ENCODE measurements at places on chromosomes 3 and 15. TPM values are rescaled to one million over a fixed set of nuclear protein-coding genes. Genes with fewer than 3 reads are reported as not detected.

Gene IMPG2
- 0.59 TPM for total RNA-seq

Gene MUC20
- 8.7 TPM for total RNA-seq

Gene UBAP1L
- total RNA-seq, result 10.7 TPM

DNA sequence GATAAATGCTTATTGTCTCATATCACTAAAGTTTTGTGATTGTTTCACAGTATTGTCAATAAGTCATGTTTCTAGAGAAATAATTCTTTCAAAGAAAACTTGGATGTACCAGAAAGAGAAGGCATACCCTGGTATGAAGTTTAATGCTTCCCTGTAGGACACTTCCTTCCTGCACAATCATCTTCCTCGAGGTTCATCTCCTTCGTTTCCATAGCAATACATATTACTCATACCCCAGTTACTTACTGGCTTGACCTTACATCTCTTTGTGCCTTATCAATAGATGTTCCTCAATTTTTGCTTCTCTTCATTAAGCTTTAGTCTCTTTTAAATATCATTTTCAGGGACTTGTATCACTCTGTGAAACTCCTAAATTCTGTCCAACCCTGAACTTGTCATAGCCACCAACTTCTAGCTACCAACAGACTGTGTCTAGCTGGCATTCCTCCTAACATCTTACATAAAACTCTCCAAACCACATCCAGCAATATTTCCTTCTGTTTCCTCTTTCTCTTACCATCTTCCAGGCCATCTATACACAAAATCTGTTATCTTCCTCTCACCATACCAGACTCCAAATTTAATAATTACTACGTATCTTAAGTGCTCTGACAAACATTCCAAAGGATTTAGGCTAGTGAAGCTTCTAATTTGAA lies 134.3 kb downstream of the GADL1 start:
- DNase-seq, result no peak

DNA sequence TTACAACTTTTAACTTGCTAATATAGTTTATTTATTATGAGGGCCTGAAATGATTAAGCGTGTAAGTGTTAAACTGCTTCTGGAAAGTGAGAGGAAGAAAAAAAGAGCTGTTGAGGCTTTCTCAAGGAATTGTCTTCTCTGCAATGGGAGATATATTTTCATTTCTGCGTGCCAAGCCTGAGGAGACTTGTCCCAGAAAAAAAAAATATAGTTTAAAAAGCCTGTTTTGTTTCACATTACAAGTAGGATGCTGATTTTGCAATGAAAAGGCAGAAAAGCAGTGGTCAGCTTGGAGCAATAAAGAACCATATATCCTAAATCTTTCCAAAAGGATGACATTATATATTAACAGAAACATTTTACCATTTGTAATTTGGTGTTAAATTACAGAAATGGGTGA lies 115.5 kb downstream of the GMNC start:
- no peak for DNase-seq

DNA sequence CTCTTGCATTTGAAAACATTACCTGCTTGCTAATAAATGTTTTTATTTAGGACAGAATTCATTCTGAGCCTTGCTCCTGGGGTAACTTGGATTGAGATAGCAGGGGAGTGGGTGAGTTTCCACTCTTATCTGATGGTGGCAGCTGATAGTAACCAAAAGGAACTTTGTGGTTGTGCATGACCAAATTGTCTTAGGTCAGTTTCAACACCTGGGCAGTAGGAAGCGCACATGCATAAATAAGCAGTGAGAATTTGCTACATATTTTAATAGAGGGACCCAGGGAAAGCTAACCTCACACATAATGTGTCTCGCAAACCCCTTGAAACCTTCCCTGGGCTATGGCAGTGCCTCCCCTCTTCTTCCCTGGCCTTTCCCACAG lies 65.4 kb upstream of the XCR1 start:
- DNase-seq, result no peak
